Myocyte (in vitro differentiated cells): ENCODE measurements at places on chromosomes 7 and 10. TPM values are rescaled to one million over a fixed set of nuclear protein-coding genes. Genes with fewer than 3 reads are reported as not detected.

GRCh38 chr10:24953675-24954074, 1.3 kb upstream of the PRTFDC1 start:
- no peak for DNase-seq

GRCh38 chr10:110651044-110651958, 7.2 kb downstream of the RBM20 start:
- peak; percentile 87 for DNase-seq

The CYP26A1 gene
- total RNA-seq: not detected in 2 replicates

DNA sequence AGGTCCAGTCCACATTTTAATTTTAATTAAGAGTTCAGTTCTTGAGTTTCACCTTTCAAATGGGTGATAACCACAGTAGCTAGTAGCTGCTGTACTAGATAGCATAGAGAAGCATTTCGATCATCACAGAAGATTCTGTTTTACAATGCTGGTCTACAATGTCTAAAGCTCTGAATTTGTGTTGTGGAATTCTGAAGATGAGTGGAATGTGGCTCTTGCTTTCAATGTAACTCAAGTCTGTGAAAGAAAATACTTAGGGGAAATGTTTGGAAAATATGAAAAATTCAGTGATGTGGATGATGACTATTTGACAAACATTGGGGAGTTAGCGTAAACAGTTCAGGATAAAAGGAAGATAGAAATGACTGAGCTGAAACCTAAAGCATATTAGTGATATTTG, 139.4 kb downstream of the GNAT3 start:
- DNase-seq: peak; percentile 65

DNA sequence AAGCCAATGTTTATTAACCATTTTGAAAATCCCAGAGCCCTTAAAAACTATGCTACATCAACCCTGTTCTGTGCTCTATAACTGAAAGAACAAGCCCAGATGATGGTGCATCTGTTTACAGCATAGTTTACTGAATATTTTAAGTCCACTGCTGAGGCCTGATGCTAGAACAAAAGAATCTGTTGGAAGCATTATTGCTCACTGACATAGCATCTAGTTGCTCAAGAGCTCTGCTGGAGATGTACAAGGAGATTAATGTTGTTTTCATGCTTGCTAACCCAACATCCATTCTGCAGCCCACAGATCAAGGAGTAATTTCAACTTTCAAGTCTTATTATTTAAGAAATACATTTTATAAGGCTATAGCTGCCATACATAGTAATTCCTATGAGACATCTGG, 181.3 kb upstream of the FEZF1 start:
- DNase-seq: no peak

The SLC26A3 gene
- not detected in 2 replicates for total RNA-seq

- peak; percentile 8 for DNase-seq
Observed at GRCh38 chr7:108093341-108093740, 36.8 kb downstream of the LAMB4 start.
